ENCODE measurements at places on chromosomes 13 and 19.

DNA sequence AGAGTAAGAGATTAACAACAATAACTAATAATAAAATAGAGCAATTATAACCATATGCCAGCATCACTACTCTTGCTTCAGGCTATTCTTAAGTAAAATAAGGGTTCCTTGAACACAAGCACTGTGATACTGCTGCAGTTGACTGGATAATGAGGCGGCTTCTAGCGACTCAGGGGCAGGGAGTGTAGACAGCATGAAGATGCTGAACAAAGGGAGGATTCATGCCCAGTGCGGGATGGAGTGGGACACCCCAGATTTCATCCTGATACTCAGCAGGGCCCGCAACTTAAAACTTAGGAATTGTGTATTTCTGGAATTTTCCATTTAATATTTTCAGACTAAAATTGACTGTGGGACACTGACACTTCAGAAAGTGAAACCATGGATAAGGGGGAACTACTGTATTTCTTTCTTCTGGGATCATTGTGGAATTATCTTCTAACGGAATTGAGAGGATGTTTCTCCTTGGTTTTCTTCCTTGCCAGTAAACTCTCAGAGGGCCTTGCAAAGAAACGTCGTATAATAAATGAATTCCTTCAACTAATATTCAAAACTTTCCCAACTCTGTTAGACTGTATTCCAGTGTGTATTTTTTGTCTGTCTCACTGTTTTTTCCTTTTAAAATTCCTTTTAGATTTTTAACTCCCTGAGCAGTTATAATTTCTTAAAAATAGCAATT lies 127.5 kb downstream of the B3GLCT start:
- DNase-seq: no peak

DNA sequence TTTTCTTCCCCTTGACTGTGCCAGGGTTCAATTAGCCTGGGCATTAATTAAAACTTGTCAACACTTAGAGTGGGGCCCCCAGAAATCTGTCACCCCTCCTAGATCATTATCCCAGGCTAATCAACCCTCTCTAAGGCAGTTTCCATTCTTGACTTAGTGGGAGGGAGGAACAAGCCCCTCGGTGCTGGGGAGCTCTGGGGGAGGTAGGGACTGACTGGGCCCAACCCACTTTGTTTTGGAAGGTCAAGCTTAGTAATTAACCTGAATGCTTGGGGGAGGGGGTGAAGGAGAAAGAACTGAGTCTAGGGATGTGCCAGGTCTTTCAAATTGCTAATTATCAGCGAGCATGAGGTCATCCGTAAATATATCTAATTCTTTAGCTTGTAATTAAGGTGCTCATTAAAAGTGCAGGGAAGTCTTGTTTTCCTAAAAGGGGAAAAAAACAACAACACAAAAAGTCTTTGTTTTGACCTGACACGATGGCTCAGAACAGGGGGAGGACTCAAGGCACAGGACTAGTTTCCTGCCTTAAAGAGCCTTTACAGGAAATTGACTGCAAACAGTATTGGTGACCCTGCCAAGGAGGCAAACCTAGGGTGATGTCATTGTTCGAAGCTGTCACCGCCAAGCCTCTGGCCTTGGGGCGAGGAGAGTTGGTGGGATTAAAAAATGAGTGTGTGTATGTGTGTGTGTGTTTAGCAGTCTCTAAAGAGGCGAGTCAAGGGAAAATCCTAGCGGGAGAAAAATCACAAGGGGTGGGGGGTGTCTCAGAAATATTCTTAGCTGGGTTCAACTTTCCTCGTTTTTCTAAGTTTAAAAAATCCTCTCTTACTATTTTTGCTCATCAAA lies 19.4 kb downstream of the ACTN4 start:
- DNase-seq: peak; percentile 68

DNA sequence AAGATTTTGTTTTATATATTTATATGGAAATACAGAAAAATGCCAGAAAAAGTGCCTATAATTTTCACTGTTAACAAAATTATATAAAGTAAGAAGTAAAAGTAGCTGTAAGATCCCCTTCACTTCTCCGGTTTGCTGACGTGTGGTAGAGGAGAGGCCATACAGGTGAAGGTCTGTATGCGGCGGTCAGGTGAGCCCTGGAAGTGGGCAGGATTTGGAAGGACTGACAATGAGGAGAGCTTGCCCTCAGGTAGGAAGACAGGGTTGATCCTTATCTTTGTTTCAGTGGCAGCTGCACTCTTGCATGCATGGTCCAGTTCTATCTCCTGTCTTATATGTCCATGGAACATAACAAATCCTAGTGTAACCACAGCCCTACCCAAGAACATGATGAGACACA lies 16.9 kb upstream of the TFDP1 start:
- no peak for DNase-seq

DNA sequence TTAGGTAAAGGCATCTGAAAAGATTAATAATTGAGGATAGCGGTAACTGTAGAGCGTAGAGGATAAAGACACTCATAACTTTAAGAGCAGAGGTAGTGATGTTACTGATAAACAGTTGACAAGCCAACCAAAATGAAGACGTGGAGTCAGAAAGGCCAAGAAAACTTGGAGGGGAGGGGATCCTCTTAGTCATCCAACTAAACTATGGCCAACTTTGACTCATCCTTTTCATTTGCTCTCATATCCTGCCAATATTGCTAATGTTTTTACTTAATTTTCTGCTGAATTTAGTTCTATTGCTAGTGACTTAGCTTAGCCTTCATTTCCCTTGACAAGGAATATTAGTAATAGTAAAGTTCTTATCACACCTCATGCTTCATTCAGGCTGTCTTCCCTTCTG lies 13.4 kb downstream of the ITGBL1 start:
- no peak for DNase-seq

- no peak for DNase-seq
These were observed 34.8 kb downstream of the IL12RB1 start for GRCh38 chr19:18051887-18052286.

All from activated CD4-positive, alpha-beta memory T cell treated with anti-CD3 and anti-CD28 coated beads, Interleukin-2, amount 10 ng/mL, durations not matched to agents 7 days and 5 days (primary cell).